CD4-positive, alpha-beta T cell treated with Interleukin-10 for 1 hour (primary cell): ENCODE measurements at places on chromosomes 11 and 22.
A peak's percentile ranks its signal among the peaks of the same experiment; 100 is the strongest.

GRCh38 chr11:57413681-57414080, 13.2 kb downstream of the SLC43A3 start:
- DNase-seq, result no peak

DNA sequence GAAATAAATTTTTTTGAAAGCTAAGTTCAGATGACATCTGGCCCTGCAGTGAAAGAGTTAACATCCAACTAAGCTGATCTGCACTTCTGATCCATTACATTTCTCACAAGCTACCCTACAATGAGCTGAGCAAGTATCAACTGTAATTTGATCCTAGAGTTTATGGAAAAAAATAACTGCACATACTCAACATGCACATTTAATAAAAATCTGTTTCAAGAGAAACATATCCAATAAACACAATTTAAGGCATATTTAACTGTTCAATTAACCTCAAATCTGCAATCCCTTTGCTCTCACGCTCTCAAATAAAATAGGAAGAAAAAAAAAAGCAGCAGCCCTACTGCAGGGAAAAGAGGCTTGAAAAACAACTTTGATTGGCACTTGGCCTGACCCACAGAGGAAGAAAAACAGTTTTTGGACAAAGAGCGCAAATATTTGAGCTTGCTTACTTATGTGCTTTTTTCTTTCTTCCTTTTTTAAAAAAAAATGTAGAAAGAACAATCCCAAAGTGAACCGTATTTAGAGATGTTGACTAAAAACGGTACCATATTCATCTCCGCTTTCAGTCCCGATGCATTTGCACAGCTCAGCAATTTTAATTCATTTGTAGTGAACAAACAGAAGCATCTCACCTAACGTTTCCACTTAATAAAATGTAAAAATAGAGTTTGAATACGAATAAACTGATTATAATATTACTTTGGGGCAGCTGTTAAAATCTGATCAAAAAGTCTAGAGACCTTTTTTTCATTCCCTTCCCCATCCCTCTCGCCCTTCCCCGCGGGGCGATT, 1.6 kb downstream of the SESN3 start:
- no peak for DNase-seq

DNA sequence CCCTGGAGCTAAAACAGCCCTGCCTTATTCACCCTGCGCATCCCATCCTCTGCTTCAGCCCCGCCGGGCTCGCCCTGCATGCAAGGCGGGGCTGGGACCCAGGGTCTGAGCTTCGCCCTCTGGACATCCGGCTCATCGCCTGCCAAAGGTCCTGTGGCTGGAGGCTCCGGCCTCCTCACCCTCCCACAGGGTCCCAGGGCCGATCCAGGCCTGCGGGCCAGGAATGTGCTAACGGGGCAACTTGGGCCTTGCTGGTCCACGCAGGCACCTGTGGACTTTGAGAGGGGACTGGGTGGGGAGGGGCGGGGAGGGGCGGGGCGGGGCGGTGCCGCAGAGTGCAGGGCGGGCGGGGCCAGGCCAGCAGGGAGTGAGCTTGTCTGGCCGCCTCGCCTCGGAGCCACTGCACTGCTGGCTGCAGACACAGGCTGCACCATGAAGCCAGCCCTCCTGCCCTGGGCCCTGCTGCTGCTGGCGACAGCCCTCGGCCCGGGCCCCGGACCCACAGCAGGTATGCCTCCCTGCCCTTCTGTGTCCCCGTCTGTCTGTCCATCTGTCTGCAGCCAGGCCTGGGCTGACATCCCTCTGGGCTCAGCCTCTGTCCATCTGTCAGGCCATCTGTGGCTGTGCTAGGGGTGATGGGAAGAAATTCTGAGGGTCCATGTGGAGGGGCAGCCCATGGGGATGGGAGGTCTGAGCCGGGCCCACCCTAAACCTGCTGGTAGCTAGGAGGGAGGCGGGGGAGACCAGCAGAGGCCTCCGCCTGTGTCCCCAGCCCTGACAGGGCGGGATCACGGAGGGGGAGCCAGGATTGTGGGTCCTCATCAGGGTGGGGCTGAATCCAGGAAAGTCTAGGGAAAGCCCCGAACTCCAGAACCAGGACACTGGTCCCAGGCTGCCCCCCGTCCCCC, at the start of gene SUSD2:
SUSD2 (plus strand) TSS at position 400 of the 908 bp plus-strand sequence; CDS start at position 433, 33 bp downstream.
- DNase-seq, result no peak

DNA sequence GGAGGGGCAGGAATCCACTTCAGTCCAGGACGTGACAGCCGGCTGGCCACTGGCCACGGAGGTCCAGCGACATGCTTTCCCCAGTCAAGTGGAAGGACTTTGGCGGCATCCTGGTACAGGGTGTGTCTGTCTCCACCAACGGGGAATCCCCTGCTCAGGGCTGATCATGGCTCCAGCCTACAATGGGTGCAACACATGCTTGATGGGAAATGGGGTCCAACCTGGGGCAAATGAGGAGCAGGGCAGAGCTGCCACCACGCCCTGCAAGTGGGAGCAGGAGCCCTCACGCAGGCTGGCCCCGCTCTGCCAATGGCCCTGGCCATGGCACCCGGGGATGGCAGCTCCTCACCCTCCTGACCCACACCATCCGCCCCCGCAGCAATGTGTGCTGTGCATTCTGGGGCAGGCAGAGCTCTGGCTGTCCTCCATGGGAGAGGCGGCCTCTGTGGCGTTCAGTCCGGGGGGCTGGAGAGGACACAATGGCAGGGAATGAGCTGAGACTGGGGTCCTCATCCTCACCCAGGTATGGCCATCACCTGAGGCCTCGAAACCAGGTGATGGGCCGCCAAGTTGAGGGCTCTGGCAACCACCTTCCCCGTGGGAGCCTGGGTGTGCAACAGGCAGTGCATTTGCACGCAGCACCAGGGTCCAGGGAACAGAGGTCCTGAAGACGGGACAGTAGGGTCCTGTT, 5.8 kb upstream of the SEPTIN5 start:
- no peak for DNase-seq

DNA sequence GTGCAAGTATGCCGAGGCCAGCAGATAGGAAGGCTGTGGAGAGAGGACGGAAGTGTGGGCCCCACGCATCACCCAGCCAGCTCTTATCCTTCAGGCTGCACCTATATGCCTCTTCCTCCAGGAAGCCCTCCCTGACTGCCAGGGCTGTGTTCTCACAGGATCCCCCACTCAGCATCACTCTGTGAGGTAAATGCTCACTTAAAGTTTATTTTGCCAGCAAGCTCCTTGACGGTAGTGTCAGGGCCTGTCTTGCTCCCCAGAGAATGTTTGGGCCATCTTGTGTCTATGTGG, 4.4 kb downstream of the TBX10 start:
- DNase-seq, result no peak

- DNase-seq, result no peak
These were observed 680.0 kb downstream of the BRD1 start for GRCh38 chr22:49147617-49148175.

DNA sequence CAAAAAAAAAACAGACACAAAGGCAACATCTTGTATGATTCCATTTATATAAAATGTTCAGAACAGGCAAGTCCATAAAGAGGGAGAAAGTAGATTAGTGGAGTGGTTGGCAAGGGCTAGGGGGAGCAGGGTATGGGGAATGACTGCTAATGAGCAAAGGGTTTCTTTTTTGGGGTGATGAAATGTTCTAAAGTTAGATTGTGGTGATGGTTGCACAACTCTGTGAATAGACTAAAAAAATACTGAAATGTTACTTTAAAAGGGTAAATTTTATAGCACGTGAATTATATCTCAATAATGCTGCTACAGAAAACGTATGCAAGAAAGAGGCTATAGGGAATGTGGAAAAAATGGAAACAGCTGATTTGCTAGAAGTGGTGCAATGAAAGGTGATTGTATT, 155.1 kb downstream of the TENM4 start:
- DNase-seq, result no peak

GRCh38 chr11:103528046-103528445, 418.8 kb downstream of the DYNC2H1 start:
- DNase-seq, result no peak

DNA sequence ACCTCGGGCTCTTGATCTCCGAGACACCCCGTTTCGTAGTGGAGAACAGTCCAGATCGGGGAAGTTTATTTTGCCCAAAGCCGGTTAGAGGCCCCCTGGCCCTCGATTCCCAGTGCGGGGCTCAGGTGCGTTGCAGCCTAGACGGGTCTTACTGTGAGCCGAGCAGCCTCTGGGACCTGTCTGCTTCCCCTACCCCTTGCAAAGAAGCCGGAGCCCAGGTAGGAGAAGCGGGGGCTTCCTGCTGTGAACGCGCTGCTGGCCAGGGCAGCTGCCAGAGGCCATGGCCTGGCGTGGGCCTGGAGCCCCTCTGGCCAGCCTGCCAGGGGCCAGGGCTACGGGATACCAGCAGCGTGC, 621 bp downstream of the TSPO start:
- DNase-seq, result no peak

DNA sequence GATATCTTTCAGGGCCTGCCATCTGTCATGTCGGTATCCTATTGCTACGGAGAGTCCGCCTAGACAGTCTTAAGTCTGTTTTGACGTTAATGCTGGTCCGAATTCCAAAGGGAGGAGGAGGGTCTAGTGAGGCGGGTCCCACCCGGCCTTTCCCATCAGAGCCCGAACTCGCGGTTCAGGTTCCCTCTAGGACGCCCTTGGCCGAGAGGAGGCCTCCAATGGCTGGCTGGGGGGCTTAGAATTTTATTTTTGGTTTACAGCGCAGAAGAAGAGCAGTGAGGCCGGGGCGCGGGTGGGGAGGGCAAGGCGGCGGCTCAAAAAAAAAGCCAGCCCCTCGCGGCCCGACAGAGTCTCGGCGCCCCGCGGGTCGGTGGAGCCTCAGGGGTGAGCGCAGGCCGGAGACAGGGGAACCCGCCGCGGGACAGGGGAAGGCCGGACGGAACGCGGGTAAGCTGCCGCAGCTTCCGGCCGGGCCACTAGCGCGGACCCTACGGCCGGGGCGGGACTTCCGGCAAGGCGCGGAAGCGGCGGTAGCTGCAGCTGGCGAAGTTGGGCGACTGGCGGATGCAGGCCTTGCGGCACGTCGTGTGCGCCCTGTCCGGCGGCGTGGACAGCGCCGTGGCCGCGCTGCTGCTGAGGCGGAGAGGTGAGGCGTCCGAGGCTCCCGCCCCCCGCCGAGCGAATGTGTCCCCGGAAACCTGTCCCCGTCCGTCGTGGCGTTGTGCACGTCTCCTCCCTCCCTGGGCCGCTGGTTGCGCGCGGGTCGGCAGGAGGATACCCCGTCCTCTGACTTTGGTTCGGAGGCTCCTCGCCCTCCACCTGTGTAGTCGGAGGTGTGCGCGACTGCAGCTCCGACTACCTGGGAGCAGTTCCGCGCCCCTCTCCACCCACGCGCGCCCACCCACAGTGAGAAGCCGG, at the start of gene TRMU:
TRMU (plus strand) TSS at position 514 of the 918 bp plus-strand sequence; CDS start at position 565, 51 bp downstream.
- peak; percentile 75 for DNase-seq

- no peak for DNase-seq
These were observed 40.3 kb upstream of the CYP2D6 start for GRCh38 chr22:42170946-42171345.

DNA sequence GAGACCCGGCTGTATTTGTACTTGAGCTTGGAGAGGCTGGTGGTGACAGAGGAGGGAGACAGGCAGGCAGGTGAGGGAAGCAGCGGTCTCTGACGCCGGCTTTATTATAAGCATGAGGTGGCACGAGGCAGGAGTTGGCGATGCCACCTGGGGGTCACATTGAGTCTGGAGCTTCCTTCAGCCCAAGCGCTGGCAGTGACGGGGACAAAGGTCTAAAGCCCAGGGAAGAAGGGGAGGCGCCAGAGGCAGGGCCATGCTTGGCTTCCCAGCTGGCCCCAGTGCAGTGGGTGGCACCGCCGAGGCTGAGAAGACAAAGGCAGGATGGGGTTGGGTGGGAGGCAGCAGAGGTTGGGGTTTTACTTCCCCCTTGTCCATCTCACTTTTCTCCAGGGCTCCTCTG, 4.5 kb downstream of the FXYD2 start:
- no peak for DNase-seq

GRCh38 chr11:9886595-9886994, 222.7 kb downstream of the SWAP70 start:
- no peak for DNase-seq

DNA sequence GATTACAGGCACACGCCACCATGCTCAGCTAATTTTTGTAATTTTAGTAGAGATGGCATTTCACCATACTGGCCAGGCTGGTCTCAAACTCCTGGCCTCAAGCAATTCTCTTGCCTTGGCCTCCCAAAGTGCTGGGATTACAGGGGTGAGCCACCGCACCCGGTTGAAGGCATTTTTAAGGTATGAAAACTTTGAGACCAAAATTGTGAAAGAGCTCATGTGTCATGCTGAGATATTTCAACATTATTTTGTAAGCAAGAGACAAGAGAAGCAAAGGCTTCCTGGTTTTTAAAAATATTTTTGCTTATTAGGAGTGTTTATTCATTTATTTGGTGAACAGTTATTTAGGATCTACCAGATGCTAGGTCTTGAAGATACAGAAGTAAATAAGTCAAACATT, 6.8 kb downstream of the NHERF4 start:
- no peak for DNase-seq

DNA sequence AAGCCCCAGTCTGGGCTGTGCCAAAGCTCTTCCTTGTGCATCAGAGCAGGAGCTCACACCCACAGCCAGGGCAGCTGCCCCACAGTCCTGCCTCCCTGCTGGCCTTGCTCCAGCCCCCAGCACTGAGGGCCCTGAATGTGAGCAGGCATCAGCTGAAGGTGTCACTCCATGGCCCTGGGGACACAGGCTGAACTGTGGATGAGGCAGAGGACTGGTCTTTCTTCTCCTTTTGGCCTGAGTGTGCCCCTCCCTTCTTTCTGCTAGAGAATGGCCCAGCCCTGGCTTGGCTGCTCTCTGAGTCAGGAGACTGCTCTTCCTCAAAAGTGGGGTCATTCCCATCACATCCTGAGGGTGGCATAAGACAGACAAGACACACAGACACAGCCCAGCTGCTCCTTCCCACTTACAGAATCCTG, 16.2 kb downstream of the OTOG start:
- DNase-seq, result no peak

DNA sequence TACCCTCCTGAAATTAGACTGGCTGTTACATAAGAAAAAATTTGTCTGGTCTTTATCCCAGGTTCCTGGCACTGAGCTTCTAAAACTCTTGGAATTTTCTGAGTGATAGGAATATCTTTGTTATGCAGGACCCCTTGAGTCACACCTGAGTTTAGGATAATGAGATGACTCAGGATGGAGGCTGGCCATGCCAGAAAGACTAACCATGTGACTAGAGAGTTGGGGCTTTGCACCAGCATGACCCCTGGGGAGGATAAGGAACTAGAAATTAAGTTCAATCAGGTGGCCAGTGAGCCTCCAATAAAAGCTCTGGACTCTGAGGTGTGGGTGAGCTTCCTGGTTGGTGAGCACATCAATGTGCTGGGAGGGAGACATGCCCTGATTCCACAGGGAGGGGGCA, 88.1 kb downstream of the XRRA1 start:
- DNase-seq, result no peak

GRCh38 chr22:50656122-50657070, 16.2 kb upstream of the SHANK3 start:
- no peak for DNase-seq
